ENCODE measurements at places on chromosomes 5 and 9.

GRCh38 chr5:35036536-35036935, 11.2 kb downstream of the AGXT2 start:
- no peak for DNase-seq

GRCh38 chr5:5456858-5457257, 34.4 kb downstream of the ICE1 start:
- DNase-seq: no peak

DNA sequence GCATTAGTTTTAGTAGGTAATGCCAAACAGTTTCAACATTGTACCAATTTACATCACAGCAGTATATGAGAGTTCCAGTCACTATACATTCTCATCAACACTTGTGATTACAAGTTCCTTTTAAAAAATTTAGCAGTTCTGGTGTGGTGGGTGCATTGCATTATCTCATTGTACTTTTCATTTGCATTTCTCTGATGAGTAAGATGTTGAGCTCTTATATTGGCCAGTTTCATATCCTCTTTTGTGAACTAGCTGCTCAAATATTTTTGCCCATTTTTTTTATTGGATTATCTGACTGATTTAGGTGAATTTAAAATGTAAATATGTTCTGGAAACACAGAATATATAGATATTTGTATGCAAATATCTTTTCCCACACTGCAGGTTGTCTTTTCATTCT, 160.9 kb upstream of the NR3C1 start:
- no peak for DNase-seq

- DNase-seq: no peak
Measured at GRCh38 chr9:94300470-94301301, 27.8 kb downstream of the NUTM2F start.

DNA sequence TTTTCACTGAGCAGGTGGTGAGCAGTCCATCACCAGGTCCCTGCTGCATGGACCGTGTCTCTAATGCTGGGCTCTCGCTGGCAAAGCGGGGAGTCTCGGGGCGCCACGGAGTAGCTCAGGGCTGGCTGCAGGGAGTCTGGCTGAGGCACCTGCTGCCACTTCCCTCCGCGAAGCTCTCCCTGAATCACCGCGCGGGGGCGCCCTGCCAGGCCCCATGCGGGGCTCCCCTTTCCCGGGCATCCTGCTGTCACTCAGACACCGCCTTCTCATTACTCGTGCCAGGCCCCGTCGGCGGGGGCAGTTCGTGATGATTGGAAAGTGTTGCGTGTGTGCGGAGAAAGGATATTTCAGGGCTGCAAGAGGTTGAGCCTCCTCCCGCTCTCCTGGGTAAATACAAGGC, 335.8 kb downstream of the IRX2 start:
- DNase-seq: no peak

DNA sequence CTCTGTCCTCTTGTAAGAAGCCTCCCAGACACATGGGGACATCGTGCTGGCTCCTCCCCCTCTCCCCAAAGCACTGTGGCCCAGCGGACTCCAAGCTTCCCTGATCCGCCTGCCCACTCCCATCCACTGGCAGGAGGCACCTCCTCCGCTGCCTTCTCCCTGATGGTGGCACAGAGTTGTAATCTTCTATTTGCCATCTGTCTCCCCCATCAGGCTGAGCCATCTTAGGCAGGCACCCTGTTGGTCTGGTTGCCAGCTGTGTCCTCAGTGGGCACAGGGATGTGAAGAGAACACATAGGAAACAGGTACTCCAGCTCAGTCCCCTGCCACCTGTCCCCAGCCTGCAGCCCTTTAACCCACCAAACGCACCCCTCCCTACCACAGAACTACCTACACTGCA, 5.4 kb upstream of the ZDHHC12 start:
- no peak for DNase-seq

DNA sequence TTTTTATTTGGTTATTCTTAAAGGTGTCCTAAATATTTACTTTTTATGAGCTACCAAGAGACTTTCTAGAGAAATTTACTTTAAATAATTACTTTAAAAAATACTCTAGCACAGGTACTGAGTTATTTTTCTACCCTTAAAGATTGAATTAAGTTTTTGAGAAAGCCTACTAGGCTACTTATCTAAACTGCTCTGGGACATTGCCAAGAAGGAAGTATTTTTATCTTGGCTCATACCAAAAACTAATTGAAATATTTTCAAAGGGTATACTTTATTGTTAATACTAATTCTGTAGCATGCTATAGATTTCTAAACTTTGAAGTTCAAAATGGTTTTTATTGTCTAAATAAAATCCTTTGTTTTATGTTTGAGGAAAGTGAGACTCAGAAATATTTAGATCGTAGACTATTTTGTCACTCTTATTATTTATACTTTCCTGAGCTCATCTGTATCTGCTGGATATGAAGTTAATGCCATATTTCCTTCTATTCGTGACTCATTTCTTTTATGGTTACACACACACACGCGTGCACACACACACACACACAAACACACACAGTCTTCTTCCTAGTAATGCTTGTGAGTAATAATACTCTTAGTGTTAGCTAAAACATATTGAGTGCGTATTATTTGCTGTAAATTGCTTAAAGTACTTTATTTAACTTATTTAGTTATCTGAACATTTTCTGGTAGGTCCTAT, 89.5 kb downstream of the MAN2A1 start:
- DNase-seq: no peak

Data from chondrocyte (in vitro differentiated cells).